ENCODE measurements at places on chromosomes 5 and 9. TPM values are rescaled to one million over a fixed set of nuclear protein-coding genes. Genes with fewer than 3 reads are reported as not detected.

DNA sequence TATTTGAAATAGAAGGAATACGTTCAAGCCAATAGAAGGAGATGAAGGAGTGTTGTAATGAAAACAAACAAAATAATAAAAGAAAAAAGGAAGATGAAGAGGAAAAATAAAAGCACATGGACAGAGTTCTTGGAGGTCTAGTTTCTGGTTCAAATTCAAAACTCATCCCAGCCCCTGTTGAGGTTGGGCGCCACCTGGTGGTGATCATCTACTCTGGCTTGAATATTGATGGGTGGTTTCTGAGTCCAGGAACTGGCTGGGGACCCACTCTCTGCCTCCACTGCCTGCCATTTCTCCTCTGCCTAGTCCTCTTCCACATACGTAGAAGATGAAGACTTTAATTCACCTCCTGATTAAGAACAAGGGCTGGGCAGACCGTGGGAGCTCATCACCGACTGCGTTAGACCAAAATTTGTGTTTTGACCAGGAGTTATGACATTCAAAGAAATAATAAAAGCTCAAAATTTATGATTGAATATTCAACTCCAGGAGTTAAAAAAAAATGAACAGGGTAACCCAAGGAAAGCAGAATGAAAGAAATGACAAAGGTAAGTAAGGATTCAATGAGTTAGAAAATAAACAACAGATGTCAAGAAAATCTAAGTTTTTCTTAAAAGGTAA, 99.0 kb upstream of the SLC1A3 start:
- no peak for DNase-seq

- no peak for DNase-seq
These were observed 251.7 kb upstream of the TYRP1 start for GRCh38 chr9:12441506-12441905.

GRCh38 chr9:87276851-87277261, 220.8 kb upstream of the DAPK1 start:
- no peak for DNase-seq

- no peak for DNase-seq
These were observed 45.8 kb downstream of the SLC12A7 start for GRCh38 chr5:1065891-1066650.

The MZB1 gene
- 0.61 TPM for total RNA-seq

The GRXCR2 gene
- not detected for total RNA-seq
